ENCODE measurements at places on chromosomes 4 and X.

DNA sequence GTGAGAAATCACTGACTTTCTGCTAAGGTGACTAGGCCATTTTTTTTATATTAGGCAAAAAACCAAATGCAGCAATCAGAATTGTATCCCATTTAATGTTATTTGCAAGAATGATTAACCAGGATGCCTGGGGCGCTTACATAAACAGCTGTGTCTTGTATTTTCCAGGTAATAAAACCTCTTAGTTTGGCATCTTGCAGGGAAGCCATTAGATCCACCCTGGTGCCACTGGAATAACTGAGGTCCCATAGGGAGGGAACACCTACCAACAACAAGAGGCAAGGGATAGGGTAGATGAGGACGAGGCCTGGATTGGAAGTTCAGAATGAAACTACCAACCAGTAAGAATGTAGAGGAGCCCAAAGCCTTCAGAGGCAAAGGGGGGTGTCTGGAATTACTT is 288.3 kb downstream of the ARHGAP24 start:
- DNase-seq = no peak

- DNase-seq = no peak
Measured at GRCh38 chrX:150565551-150565950, 2.9 kb upstream of the MTM1 start.

GRCh38 chr4:48197643-48198237 is 63.7 kb upstream of the TXK start:
- DNase-seq = no peak

DNA sequence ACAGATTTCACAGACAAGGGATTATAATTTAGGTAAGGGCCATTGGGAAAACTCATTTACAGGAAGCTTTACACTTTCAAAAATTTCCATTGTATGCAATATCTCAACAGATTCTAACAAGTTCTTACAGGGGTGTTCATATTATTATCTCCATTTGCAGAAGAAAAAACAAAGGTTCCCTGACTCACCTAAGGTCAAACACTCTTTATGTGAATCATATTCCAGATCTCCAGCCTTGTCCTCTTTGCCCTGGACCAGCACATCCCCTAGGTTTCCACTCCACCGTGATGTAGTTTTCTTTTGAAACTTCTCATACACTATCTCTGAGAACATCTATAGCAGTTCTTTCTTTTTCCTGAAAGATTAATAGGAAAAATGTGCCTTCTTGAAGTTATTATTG is 96.4 kb upstream of the HS3ST1 start:
- DNase-seq = no peak

GRCh38 chr4:5137927-5138326 is 86.6 kb downstream of the STK32B start:
- DNase-seq = no peak

- no peak for DNase-seq
Measured at GRCh38 chr4:120481756-120482155, 415.1 kb upstream of the MAD2L1 start.

DNA sequence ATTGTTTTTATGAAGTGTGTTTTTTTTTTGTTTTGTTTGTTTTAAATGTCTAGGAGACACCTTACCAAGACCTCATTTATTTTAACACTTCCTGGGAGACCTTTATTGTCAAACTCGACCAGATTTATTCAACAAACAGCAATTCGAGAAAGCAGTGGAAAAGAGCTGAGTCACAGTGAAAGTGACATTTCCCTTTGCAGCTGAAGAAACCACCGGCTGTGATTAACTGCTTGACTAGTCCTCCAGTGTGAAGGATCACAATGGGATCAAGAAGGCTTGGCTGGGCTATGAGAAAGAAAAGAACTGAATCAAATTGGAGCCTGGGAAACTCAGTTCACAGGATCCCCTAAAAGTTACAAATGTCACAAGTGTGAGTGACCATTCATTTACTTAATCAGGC is 11.9 kb upstream of the ADH7 start:
- peak; percentile 47 for DNase-seq

DNA sequence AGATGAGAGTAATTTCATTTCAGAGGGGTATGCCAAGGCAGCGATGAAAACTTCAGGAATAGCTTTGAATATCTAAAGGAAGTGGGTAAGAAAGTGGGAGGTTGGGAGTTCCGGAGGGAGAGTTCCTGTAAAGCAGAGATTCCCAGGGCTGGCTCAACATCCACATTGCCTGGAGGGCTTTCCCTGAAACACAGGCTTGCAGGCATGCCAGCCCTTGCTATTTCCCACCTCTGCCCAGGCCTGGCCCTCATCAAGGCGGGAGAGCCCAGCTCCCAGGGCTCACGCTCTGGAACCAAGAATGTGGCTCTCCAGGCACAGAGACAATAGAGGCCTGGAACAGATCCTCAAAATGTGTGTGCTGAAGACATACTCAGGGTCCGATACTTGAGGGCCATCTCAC is 43.8 kb upstream of the CLDN34 start:
- no peak for DNase-seq

DNA sequence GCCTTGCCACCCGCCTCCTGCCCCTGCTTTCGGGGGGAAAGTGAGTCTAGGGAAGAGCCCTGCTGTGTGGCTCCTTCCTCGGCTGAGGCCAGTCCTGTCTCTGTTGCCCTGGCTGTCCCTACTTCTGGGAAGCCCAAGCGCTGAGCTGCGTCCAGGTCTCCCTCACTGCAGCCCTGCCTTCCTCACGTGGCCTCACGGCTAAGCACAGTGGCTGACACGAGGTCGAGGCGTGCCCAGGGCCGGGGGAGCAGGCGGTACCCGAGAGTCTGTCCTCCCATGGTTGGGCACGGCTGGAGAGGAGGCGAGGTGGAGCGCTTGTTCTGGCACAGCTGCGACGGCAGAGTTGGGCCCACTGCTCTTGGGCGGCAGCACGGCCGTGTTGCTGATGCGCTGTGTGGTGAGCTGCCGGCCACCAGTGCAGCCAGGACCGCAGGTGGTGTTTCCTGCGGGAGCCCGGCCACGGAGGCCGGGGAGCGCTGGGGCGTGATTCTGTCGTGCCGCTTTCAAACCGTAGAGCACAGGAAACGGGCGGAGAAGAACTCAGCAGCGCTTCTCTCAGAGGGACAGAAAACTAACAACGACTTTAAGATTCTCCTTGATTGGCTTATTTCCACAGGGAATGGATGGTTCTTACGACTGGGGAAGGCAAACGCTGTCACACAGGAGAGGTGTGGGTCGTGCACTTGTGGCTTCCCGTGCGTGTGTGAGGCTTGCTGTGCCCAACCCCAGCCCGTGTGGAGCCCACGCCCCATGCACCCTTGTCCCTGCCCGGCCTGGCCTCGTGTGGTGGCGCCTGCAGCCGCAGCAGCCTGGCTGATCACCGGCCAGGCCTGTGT is 21.3 kb downstream of the MAEA start:
- DNase-seq = no peak

DNA sequence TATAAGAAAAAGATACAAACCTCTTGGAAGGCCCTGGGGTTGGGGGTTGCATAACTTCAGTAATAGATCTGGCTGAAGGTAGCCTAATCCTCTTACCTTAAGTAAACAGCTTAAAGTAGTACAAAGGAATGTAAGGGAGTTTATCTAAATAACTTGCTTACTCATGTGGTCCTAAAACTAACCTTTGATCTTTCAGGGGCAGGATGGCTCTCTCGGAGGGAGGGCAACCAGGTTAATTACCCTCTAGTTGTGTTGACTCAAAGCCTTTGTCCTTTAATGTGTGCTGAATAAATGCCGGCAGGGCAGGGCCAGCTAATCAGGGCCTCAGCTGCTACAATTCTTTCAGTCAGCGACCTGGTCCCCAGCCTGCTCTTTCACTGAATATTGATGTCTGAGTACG is 822.0 kb upstream of the SLIT2 start:
- peak; percentile 34 for DNase-seq

DNA sequence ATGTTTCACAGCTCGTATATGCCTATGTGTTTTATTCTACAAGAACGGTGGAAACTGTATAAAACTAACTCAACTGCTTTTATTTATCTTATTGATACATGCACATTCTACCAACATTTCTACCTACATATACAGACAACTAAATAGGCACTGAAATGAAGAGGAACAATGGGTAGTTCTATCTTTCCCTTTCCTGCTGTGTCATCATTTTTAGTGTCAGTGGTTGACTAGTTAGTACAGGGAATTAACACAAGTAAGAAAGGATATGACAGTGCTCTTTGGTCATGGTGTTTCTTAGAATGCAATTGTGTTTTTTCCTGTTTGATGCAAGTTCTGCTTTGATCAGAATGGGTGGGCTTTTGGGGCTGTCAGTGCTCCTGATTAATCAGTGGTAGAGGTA is 293.8 kb upstream of the CTSO start:
- DNase-seq = no peak

DNA sequence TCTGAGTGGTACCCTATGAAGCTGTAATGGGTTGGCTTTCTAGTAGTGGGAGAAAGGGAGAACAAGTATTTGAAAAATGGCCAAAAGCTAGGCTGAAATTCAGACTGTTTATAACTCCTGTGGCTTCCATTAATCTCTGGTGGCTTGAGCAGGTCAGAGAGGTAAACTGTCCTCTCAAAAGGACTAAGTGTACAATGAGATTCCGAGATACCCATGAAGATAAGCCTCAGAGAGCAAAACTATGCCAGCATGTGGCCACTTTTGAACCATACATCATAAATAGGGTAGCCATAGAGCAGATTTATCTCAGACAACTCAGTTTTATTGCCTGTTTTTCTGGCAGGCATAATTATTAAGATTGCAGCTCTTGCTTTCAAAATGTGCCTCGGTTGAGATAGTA is 89.2 kb downstream of the CHRDL1 start:
- no peak for DNase-seq

GRCh38 chrX:98924511-98924910 is 1485.6 kb downstream of the PCDH19 start:
- no peak for DNase-seq

GRCh38 chr4:186725469-186726425 is 2.1 kb upstream of the FAT1 start:
- DNase-seq = peak; percentile 70

GRCh38 chrX:134738986-134739740 is 80.9 kb upstream of the PLAC1 start:
- no peak for DNase-seq

- no peak for DNase-seq
Measured at GRCh38 chr4:38463268-38463958, 200.6 kb upstream of the KLF3 start.

GRCh38 chrX:54564936-54565335 is 34.9 kb downstream of the GNL3L start:
- no peak for DNase-seq

GRCh38 chr4:6362896-6363295 is 93.2 kb downstream of the WFS1 start:
- peak; percentile 85 for DNase-seq

- no peak for DNase-seq
Measured at GRCh38 chrX:39811376-39811775, 286.4 kb downstream of the BCOR start.

DNA sequence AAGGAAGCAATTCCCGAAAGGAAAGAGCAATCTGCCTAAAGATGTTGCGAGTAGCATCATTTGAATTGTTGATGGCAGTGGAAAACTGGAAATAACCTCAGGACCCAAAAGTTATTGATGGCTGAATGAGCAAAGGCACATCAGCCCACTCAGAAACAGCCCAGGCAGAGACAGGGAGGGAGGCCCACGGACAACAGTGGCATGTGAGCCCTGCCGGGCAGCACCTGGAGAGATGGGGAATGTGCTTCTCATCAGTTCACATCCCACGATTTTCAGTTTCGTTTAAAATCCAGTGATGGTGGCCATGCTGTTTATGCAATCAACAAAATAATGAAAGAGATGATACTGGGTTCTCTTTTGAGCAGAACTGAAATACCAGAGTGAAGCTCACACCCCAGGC is 80.0 kb downstream of the JAKMIP1 start:
- DNase-seq = no peak

DNA sequence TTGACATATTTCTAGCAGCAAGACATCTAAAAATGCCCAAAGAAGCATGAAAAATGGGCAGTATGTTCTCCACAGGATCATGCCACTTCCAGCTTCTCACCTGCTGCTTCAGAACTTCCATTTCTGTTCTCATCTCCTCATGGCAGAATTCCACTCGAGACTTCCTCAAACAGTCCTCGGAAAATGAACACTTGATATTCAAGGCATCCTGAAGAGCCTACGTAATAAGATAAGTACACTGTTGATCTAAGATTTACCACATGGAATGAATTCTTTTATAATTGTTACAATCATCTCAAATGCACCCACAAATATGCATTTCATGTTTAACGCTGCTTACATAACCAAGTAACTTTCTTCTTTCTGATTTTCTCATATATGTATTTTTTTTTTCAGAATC is 14.1 kb downstream of the TNIP3 start:
- DNase-seq = no peak
